ENCODE measurements at places on chromosomes 6 and 20.
A peak's percentile ranks its signal among the peaks of the same experiment; 100 is the strongest.

- peak; percentile 45 for DNase-seq
Observed at GRCh38 chr6:6749702-6750491, 161.4 kb downstream of the LY86 start.

- no peak for DNase-seq
Observed at GRCh38 chr20:40522405-40522804, 166.6 kb downstream of the MAFB start.

DNA sequence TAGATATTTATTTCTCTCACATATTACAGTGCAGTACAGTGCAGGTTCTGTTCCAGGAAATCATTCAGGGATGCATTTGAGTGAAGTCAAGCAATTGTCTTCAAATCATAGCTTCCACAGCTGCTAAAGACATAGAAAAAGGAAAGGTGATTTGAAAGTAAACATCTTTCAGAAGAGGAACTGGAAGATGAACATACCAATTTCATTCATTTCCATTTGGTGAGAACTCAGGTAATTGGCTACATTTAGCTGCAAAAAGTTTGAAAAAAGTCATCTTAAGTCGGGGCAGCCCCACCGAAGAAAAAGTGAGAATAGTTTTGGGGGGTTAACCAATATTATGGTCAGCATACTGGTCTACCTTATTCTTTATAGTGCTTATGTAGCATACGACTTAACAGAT, 61.4 kb upstream of the IL20RA start:
- DNase-seq: no peak

- no peak for DNase-seq
Observed at GRCh38 chr6:109610590-109610989, 80.4 kb downstream of the AK9 start.

GRCh38 chr20:50014570-50015562, 32.1 kb downstream of the SNAI1 start:
- DNase-seq: no peak

GRCh38 chr6:139625998-139626975, 251.8 kb upstream of the CITED2 start:
- DNase-seq: no peak

DNA sequence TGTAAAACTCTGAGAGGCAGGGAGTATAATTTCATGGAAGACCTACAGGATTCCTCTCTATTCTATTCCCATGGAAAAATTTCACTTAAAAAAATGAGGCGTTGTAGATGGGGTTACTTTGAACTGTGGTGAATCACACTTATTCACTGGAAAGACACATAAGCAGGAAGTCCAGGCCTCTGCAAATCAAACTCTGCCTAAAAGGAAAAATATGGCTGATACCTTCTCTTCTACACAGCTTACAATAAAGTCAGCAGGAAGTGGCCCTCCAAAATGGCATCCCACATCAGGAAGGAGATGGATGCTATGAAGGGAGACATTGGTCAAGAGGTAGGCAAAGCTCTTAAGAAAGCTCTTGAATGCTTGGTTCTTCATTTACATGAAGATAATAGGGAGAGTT, 115.9 kb downstream of the FYN start:
- no peak for DNase-seq

- no peak for DNase-seq
Observed at GRCh38 chr6:106141441-106142237, 55.5 kb downstream of the PRDM1 start.

GRCh38 chr6:10446548-10446947, 31.7 kb upstream of the TFAP2A start:
- no peak for DNase-seq

DNA sequence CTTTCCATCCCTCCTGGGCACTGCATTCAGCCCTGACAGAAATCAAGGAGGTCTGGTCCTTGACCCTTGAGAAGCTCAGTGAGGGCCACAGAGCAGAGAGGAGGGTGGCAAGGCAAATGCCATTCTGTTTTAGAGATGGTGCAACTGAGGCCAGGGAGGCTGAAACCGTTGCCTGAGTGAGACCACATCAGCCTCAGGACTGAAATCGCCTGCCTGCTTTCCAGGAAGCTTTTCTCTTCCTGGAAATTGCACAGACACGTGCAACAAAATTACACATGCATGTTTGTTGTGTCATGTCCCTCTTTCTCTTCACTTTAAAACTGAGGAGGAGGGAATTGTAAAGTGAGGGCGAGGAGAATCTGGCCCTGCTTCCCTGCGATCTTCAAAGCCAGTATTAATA, 113.7 kb upstream of the PDE10A start:
- no peak for DNase-seq

- no peak for DNase-seq
Observed at GRCh38 chr20:11195899-11196558, 522.2 kb upstream of the JAG1 start.

GRCh38 chr6:169141671-169142537, 111.7 kb downstream of the THBS2 start:
- DNase-seq: no peak

DNA sequence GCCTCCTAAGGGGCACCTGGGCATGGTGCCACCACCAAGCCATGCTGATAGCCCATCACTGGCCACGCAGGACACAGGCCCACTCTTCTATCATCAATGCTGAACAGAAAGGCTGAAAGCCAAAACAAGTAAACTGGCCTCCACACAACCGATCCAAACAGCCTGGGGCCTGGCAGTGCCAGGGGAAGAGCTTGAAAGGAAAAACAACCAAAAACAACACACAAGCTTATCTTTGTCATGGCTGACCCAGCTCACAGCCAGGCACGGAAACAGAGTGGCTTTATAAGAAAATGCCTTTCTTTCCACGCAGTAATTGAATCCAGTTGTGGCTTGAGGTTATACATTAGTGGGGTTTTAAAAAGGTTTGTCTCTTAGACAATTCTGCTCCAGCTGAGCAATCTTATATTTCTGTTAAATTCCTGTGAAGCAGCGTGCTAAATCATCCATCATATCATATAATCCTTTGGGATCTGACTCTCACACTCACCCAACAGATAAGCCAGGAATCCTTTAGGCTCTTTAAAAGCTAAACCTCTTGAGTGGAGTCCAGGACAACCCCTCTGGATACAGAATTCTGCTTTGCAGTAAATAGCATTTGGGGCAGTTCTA, 65.4 kb upstream of the SLC22A16 start:
- DNase-seq: no peak

- DNase-seq: no peak
Observed at GRCh38 chr20:59816146-59816738, 117.2 kb downstream of the SYCP2 start.

- no peak for DNase-seq
Observed at GRCh38 chr20:21509597-21510371, 4.1 kb downstream of the NKX2-2 start.

DNA sequence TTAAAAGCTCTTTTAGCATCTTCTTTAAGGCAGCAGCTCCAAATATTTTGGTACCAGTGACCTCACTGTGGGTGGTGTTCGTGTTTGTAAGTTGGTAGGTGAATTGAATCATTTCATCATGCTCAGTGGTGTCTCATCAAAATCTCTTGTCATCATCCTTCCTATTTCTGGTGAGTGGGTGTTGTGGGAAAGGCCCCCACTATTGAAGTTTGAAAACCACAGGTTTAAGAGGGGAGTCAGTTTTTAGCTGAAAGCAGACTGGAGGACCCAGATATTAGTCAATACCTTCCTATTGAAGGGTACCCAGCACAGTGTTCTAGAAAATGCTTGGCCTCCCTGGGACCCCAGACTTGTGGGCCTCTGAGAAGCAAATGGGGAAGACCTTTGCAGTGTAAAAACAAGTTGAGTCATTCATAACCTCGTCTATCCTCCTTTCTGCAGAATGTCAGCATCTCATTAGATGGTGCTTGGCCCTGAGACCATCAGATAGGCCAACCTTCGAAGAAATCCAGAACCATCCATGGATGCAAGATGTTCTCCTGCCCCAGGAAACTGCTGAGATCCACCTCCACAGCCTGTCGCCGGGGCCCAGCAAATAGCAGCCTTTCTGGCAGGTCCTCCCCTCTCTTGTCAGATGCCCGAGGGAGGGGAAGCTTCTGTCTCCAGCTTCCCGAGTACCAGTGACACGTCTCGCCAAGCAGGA, 3.7 kb downstream of the PIM1 start:
- no peak for DNase-seq

DNA sequence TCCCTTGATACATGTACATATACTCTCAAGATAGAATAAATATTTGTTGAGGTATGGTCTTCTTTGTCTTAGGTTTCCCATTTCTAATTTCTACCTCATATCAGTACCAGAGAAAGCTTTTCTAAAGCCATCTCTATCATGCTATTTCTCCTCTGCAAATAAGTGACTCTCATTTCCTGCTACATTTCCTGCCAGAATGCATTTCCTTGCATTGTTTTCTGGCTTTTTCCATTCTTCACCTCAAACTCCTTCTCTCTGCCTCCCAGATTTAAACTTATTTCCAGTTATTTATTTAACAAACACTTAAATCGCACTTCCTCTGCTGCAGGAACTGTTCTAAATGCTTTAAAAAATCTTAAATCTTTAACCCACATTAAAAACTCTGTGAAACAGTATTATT, 74.4 kb upstream of the STMND1 start:
- DNase-seq: no peak

- DNase-seq: no peak
Observed at GRCh38 chr6:105981002-105981887, 104.9 kb upstream of the PRDM1 start.

DNA sequence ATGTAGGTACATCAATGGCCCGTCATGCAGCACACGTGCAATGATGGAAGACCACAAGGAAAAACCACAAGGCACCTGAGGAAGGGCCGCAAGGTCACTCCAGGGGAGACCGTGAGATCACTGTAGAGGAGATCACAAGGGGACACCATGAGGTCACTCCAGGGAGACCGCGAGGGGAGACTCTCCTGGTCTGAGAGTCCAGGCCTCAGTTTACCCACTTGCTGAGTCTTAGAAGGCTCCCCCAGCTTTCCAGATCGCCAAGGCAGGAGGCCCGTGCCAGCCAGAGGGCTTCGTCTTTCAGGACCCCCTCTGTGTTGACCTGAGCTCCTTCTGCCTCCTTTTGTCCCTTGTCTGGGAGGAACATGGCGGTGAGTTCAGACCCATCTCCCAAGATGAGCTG, 232.2 kb downstream of the ERMARD start:
- no peak for DNase-seq

- no peak for DNase-seq
Observed at GRCh38 chr6:22582417-22583205, 13.2 kb downstream of the HDGFL1 start.

GRCh38 chr20:51310216-51310615, 232.3 kb downstream of the NFATC2 start:
- DNase-seq: no peak

- DNase-seq: no peak
Observed at GRCh38 chr20:37558306-37558705, 30.6 kb upstream of the BLCAP start.

DNA sequence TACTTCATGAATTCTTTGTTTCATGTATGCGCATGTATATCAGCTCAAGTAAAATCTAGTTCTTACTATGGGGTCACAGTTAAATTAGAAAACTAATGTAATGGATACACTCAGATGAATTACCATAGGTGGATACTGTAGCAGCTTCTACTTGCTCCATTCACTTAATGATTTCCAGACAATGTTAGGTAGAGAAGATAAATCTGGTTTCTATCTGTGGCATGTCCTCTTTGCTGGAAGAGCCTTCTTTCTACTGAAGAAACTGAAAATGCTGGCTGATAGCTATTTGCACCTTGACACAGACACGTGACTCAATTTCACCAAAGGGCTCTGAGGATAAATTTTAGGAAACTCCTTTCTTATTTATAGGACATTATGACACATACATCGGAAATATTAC, 49.5 kb downstream of the BCAS1 start:
- DNase-seq: no peak

- DNase-seq: no peak
Observed at GRCh38 chr20:13017883-13018535, 9.2 kb downstream of the SPTLC3 start.

- no peak for DNase-seq
Observed at GRCh38 chr6:110432285-110432900, 17.0 kb upstream of the DDO start.

- no peak for DNase-seq
Observed at GRCh38 chr6:30180145-30180544, 16.8 kb downstream of the TRIM15 start.

GRCh38 chr6:125054331-125054730, 92.1 kb downstream of the RNF217 start:
- DNase-seq: no peak

- DNase-seq: no peak
Observed at GRCh38 chr20:42276718-42277602, 658.8 kb upstream of the CHD6 start.

- DNase-seq: no peak
Observed at GRCh38 chr6:145155411-145155810, 579.9 kb downstream of the EPM2A start.

- no peak for DNase-seq
Observed at GRCh38 chr6:134626086-134626485, 308.2 kb upstream of the SGK1 start.

GRCh38 chr6:120186080-120186479, 836.5 kb upstream of the MAN1A1 start:
- no peak for DNase-seq

GRCh38 chr6:30570740-30571074, 535 bp upstream of the ABCF1 start:
- DNase-seq: no peak

DNA sequence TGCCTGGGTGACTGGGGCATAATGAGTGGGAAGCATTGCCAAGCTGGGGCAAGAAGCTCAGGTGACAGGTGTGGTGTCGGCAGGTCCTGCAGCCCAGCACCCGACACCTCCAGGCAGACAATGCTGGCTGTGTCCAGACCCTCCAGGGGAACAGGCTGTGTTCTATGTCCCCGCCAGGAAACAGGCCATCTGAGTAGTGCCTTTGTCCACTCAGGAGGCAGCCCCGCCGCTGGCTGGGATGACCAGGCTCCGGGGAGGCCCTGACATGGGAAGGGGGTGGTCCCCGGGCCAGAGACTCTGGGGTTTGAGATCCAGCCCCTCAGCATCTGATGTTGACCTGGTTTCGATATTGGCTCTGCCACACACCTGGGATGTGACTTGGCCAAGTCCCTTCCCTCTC, 28.4 kb downstream of the SNPH start:
- no peak for DNase-seq

DNA sequence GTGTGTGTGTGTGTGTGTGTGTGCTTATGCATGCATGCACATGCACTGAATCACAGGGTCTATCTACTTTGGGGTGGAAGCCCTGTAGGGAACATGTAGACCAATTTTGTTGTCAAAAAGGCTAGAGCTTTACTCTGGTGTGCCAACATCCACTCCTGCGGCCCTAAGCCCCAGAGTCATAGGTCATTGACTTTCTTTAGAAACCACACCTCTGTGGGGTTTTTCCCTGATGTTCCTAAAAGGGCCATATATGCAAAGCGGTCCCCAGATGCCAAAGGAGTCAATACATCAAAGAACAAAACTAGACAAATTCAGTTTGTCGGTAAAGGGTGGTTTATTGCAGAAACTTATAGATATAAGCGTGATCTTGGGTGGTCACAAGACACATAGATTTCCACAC, 29.8 kb upstream of the SLC2A12 start:
- no peak for DNase-seq

DNA sequence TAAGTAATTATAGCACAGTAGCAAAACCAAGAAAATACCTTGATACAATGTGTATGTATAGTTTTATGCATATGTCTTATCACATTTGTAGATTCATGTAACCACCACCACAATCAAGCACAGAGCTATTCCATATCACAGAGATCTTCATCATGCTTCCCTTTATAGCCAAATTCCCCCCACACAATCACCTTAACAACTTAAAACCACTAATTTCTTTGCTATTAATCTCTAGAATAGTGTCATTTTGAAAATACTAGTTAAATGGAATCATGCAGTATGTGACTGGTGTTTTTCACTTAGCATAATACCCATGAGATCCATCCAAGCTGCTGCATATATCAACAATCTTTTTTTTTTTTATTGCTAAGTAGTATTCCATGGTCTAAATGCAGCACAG, 8.2 kb downstream of the HLA-DRA start:
- no peak for DNase-seq
